ENCODE measurements at places on chromosomes 4 and X. TPM values are rescaled to one million over a fixed set of nuclear protein-coding genes. Genes with fewer than 3 reads are reported as not detected.

Gene FAM184B
- 0.39 TPM for total RNA-seq

Gene COL4A6
- total RNA-seq = 0.73 TPM

- DNase-seq = no peak
Observed at GRCh38 chrX:46837558-46838485, 979 bp downstream of the RP2 start.

DNA sequence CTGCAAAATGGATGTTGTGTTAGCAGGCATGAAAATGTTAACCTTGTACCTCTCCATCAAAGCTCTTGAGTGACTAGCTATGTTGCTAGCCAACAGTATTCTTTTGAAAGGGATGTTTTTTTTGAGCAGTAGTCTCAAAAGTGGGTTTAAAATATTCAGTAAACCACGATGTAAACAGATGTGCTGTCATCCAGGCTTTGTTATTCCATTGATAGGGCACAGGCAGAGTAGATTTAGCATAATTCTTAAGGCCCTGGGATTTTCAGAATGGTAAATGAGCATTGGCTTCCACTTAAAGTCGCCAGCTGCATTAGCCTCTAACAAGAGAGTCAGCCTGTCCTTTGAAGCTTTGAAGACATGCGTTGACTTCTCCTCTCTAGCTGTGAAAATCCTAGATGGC, 18.4 kb downstream of the FGF2 start:
- DNase-seq = no peak

DNA sequence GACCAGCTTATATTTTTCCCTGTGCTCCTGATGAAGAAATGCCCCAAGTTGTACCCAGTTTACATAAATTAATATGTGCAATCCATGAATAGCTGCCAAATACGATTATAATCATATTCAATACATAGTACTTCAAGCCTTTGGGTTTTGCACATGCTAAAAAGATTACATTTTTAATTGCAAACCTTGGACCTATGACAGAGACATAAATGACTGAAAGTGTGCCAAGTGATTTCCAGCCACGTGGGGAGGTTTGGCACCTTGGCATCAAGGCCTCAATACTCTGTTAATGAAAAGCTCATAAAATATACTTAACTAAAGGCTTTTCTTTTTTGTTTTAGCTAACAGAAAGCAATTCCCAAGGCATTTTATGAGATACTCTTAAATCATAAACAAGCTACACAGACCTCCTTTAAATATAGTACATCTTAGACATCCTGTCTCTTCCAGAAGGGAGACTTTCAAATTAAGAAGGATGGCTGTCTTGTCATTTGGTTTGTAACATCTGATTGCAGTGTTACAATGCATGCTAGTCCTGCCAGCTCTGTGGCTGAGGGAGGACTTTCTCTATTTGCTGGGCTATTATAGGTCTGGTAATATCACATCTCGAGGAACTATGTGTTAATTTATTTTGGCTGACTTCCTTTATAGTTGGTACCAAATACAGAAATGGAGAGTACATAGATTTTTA, 404.1 kb downstream of the AFF2 start:
- no peak for DNase-seq
